NCI-H1417 treated with DMSO at 0.1 percent for 48 hours (cell line): ENCODE measurements at places on chromosomes 6 and 20.

GRCh38 chr6:134119486-134119885 is 67.1 kb upstream of the SLC2A12 start:
- DNase-seq: no peak

DNA sequence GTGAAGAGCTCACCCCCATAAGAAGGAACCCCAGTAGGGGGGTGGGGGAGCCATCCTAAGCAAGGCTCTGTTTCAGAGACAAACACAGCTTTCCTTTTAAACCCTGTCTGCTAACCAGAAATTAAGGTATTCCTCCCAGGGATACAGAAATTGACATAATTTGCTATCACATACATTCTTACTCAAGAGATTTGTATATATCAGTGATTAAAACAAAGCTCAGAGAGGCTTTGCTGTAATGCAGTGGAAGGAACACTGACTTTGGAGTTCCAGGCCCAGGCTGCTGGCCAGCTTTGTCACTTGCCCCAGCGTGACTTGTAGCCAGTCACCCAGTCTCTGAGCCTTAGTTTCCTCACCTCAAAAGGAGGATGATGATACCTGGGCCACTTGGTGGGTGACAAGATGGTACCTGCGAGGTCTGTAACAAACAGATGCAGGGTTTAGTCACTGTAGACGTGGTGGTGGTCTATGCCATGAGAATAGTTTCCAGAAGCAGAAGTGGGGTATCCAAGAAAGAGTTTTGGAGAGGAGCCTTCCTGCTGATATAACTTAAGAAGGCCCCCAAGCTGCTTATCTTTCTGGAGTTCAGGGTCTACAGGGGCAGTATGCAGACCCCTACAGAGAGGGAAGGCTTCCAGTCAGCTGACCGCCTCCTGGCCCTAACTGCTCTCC is 3.2 kb upstream of the FOXF2 start:
- no peak for DNase-seq

GRCh38 chr6:131843768-131844167 is 35.9 kb downstream of the ENPP1 start:
- no peak for DNase-seq

DNA sequence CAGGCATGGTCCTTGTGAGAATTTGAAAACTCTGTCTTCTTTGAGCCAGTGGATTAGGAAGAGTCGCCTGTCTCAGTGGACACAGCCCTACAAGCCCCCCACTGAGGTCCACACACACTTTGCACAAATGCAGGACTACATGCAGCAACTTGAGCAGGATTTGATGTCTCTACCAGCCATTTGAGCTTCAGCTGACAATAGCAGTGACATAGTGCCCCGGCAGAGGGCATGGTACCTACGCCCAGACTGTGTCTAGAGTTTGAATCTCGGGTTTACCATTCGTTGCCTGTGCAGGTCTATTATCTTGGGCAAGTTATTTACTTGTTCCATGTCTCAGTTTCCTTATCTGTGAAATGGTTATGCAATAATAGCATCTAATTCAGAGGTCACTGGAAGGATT is 580.1 kb downstream of the TFAP2B start:
- no peak for DNase-seq

- DNase-seq: no peak
Measured at GRCh38 chr6:96013531-96013930, 2.2 kb upstream of the FUT9 start.

DNA sequence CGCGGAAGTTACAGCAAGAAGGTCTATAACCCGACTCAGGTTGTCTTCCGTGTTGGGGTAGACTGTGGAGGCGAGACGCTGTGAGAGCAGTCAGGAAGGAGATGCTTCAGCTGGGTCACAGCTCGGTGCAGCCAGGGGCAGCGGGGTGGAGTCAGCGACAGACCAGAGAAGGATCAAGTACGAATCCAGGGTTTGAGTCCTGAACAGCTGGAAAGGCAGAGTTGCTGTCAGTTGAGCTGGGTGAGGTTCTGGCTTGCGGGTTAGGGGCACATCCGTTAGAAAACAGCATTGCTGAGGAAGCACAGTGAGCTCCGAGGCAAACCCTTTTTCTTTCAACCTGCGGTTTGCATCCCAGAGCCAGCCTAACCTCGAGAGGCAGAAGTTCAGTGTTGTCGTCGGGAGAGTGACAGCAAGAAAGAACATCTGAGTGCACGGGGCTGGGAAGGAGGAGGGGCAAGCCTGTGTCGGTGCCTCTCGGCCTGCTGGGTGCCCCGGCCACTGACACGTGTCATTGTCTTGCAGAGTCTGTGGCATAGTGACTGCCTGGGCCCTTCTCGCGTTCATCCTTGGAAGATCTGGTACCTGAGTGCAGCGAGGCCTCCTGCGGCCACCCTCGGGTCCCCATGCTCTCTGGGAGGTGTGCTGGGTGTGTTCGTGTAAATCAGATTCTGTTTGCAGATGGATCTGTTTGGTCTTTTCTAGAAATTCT is 20.0 kb downstream of the PNLDC1 start:
- DNase-seq: no peak

- no peak for DNase-seq
Measured at GRCh38 chr20:33296206-33296605, 13.2 kb downstream of the BPIFB1 start.

DNA sequence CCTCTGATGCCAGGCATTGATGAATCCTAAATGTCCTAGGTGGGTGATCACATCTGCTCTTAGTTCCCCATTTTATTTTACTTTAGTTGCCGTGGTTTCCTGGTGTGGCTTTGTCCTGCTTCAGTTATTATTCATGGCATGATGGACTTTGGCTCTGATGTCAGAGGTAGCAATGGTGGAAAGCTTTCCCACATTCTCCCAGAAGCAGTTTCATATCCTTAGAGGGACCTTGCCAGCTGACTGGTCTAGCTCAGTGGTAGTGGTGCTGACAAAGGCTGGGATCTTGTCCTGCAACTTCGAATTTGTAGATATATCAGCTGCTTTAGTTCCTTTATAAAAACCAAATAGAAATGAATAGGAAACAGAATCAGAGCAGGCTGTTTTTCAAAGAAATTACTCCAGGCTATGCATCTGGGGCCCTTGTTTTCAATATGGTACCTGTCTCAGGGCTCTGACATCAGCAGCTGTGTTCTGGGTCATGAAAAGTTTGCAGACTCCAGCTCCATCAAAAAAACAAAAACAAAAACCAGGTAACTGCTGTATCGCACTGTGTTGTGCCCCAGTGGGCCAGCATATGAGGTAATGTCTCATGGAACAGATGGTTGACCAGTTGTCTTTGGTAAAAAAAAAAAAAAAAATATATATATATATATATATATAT is 133.7 kb downstream of the PLCB4 start:
- no peak for DNase-seq

- no peak for DNase-seq
Measured at GRCh38 chr6:11650025-11650696, 112.6 kb downstream of the TMEM170B start.

DNA sequence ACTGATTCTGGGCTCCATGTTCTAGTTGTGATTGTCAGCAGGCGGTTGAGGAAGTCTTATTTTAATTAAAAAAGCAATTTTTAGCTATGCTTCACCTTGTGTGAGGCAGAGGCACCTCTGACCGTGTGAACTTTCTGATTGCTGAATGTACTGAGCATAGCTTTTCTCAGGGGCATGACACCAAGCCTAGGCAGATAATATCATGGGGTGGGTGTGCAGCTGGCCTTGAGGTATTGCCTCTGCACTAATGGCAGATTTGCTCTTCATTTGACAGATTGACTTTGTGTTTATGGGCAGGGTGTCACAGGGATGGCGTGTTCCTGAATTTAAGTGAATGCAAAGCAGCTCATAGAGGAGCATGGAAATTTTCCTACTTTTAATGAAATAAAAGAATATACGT is 19.6 kb downstream of the CTNNBL1 start:
- no peak for DNase-seq

- no peak for DNase-seq
Measured at GRCh38 chr6:39978240-39978639, 44.0 kb upstream of the MOCS1 start.

GRCh38 chr6:170443151-170443662 is 109.9 kb downstream of the PSMB1 start:
- DNase-seq: no peak

GRCh38 chr20:18783385-18783959 is 30.1 kb upstream of the SCP2D1 start:
- no peak for DNase-seq

GRCh38 chr20:19407196-19407595 is 194.8 kb downstream of the SLC24A3 start:
- no peak for DNase-seq

DNA sequence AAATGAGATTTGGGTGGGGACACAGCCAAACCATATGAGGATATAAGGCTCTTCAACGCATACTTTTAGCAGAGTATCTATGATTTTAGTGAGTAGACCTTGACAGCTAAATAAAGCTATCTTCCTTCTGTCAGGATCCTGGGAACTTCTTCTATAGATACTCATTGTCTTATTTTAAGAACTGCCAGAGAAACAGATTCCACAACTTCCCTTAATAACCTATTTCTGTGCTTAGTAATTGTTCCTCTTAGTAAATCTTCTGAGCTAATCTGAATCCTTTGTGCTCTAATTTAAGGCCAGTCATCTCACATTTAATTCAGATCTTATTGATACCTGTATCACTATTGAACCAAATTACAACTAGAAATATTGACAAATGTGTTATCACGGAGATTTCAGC is 64.0 kb upstream of the CEP85L start:
- no peak for DNase-seq

- no peak for DNase-seq
Measured at GRCh38 chr6:132693478-132693877, 20.4 kb downstream of the VNN1 start.

DNA sequence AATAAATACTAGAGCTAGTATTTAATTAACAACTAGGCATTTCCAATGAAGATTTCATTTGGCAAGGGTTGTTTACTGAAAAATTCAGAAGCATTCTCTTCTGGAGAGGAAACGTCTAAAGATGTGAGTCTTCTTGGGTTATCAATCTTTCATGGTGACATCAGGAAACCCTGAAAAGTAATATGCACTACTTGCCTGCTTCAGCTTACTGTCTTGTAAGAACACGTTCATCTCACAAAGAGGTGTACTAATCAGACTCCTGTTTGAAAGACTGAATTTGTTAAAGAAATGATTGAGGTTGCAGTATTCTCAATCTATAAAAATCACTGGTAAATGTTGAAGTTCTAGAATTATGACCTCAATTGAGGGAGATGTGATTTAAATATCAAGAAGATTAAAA is 16.9 kb downstream of the PLEKHG1 start:
- no peak for DNase-seq
